ENCODE measurements at places on chromosomes 4 and X.

- no peak for DNase-seq
Measured at GRCh38 chr4:25011135-25011866, 19.4 kb downstream of the LGI2 start.

GRCh38 chrX:2410279-2411020 is 90.3 kb downstream of the DHRSX start:
- DNase-seq, result no peak

- DNase-seq, result no peak
Measured at GRCh38 chrX:17967888-17968287, 106.8 kb upstream of the RAI2 start.

DNA sequence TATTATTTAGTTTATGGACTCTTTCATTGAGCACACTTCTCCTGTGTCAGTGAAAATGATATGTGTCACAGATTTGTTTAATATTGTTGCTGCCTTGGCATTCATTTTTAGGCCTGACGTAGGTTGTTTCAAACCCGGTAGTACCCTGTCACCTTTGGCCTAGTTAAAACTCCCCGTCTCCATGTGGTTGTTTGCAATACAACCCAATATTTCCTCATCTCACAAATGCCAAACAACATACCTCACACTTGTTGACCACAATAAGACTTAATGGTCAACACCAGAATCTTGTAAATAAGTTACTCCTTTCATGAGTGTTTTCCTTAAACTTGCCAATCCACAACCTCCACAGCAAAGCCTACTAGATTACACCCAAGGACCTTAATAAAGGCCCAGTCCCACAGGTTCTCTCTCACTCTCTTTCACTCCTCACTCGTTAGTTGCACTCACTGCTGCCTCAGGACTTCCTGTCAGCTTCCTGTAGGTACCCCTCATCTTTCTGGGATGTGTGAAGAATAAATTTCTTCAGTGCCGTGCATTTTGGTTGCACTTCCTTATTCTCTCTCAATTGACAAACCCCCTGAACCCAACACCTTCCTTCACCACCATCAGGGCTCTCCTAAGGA is 31.3 kb downstream of the IL13RA2 start:
- DNase-seq, result no peak

GRCh38 chr4:181219783-181220416 is 1023.3 kb upstream of the TENM3 start:
- no peak for DNase-seq

DNA sequence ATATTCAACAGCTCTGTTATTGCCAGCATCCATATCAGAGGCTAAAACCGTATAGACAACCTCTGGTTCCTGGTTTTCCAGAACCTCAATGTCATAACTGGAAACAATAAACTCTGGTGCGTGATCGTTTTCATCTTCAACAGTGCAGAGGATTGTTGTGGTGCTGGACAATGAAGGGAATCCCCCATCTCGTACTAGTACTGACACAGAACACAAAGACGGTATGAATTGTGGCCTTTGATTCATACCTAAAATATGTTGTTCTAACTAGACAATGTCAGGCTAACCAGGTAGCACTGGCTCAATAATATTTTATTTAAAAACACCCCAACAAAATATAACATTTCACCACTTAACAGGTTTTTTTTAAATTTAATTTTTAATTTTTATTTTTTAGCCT is 186.9 kb downstream of the DCHS2 start:
- no peak for DNase-seq

DNA sequence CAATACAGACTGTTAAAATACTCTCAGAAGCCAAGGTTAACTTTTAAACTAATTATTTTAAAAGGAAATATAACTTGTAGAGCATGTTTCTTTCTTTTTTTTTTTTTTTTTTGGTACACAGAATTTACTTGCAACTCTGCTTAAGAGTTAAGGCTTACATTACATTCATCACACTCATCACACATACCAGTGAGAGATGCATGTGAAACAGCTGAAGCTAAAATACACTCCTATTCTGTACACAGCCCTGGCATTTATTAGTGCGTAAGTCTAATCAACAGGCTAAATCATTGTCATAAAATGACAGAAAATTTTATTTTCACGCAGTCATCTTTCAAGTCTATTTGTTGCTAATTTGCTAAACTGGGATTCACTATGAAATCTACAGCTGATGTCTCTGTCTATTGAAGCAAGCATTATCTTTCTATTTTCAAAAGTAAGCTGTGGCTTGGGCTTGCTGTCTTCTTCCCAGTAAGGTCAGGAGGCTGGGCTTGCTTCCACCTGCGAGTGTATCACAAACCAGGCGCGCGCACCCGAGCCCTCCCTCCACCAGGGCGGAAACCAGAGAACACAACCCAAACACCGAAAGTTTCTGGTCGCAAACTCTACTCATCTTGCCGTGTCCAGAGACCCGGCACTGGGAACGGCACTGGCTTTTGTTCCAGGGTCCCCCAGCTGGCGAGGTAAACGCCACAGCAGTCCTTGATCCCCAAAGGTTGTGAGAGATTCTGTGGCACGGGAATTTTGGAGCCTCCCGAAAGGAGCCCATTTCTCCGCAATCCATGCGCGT is 3.9 kb downstream of the MAML3 start:
- peak; percentile 55 for DNase-seq

- DNase-seq, result no peak
Measured at GRCh38 chr4:159764343-159764952, 661.6 kb downstream of the RAPGEF2 start.

- DNase-seq, result no peak
Measured at GRCh38 chrX:140586951-140587350, 82.1 kb upstream of the SOX3 start.

DNA sequence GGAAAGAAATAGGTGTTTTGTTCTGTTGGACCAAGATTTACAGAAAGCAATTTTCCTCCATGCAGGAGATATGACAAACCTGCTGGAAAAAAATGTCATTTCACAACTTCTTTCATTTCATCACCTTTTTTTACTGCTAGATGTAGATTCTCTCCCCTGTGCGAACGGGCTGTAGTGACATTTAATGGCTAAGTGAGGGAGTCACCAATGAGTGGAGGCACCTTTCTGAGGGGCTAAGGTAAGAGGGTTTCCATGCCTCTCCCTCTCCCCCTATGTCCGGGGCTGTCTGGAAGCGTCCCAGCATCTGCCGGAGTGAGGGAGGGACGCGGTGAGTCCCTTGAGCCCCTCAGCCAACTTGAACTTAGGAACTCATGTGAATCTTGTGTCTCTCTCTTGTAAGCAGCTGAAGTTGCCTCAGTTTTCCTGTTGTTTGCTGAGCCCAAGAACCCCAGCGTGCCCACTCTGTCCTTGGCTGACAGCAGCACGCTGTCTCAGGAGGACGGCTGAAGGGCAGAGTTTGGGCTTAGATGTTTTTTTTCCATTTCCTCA is 42.3 kb downstream of the DCTD start:
- no peak for DNase-seq

Measured in activated naive CD4-positive, alpha-beta T cell treated with Interleukin-2 at 50 U/mL for 16 hours (primary cell).